ENCODE measurements at places on chromosomes 1 and 21.

DNA sequence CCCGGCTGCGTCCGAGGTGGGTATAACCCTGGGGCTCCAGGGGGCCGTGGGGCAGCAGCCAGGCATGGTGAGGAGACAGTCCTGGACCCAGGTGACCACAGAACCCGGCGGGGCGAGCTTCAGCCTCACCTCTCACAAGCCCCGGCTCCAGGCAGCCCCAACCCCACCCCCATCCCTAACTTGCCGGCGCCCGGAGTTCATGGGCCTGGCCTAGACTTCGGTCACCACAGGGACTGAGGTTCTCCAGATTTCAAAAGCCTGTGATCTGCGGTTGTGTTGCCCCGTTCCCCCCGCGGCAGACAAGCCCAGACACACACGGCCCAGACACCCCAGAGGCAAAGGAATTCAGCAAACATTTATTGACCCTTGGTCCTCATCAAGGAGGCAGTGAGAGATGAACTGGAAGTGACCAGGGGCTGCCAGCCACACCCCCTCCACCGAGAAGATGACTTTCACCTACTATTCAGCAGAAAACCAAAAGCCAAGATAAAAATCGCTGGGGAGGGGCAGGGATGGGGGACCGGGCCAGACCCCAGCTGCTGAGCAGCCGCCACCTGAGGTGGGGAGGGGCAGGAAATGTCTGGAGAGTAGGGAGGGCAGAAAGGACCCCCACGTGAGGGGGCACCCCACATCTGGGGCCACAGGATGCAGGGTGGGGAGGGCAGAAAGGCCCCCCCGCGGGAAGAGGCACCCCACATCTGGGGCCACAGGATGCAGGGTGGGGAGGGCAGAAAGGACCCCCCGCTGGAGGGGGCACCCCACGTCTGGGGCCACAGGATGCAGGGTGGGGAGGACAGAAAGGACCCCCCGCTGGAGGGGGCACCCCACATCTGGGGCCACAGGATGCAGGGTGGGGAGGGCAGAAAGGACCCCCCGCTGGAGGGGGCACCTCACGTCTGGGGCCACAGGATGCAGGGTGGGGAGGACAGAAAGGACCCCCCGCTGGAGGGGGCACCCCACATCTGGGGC is 3.9 kb downstream of the HES4 start:
- ATAC-seq = no peak

- no peak for ATAC-seq
These were observed 25.5 kb downstream of the MT1HL1 start for GRCh38 chr1:236978740-236979139.

GRCh38 chr1:230166366-230167132 is 99.5 kb downstream of the GALNT2 start:
- ATAC-seq = no peak

GRCh38 chr1:107941123-107941522 is 23.9 kb downstream of the VAV3 start:
- no peak for ATAC-seq

- no peak for ATAC-seq
These were observed 77.8 kb downstream of the DRAM2 start for GRCh38 chr1:111062081-111062480.

GRCh38 chr1:33387625-33388024 is 43.3 kb downstream of the PHC2 start:
- ATAC-seq = no peak

GRCh38 chr1:208184966-208185654 is 59.1 kb downstream of the PLXNA2 start:
- ATAC-seq = peak; percentile 60

- ATAC-seq = no peak
These were observed 32.9 kb downstream of the HSF2BP start for GRCh38 chr21:43626390-43626789.

GRCh38 chr1:71093938-71094337 is 13.1 kb upstream of the ZRANB2 start:
- peak; percentile 75 for ATAC-seq

DNA sequence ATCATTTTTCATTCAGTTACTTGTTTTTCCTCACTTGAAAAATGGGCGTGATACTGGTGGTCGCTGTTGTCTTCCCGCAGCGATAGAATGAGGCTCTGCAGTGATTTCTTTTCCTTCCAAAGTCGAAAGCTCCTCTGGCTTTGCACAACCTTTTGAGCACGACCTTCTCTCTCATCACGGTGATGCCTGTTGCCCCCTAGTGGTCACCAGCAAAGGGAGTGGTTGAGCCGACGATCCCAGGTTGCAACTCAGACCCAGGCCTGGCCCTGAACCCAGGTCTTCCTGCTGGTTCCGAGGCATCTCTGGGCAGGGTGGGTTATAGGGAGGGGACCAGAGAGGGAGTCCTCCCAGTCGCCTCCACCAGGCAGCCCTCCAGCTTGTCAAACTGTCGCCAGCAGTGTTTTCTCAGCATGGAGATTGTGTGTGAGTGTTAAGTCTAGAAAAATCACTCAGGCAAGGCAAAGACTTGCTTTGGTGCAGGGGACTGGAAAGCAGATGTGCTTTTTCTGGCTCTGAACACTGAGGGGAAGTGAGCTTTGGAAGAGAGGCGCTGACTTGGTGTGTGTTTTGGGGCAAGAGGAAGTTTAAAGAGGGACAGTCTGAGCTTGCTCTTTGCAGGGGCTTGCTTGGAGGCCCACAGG is 285.3 kb downstream of the CAMTA1 start:
- ATAC-seq = peak; percentile 96

DNA sequence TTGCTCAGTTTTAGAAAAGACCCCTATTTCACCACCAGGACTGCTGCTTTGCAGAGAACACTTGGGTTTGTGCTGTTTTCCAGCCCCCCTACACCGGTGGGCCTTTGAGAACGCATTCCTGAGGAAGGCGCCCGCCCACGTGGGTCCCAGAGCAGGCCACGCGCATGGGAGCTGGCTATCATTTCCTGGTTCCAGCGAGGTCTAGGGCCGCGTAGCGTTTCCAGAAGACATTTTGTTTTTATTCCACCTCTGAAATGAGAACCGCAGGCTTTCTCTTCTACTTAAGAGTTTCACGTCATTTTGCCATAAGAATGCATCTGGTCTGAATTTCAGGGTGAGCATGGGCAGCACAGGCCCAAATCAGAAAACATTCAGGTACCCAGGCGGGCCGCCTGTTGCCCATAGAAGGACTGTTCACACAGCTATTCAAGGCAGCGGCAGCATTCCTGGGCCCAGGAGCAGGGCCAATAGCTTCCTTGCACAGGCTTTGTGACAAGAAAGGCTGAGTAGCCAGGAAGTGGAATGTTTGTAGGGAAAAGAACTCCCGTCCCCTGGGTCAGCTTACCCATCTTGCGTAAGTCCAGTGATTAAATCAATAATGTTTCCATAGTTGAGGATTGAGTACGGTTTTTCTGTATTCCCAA is 1.4 kb upstream of the KLHL21 start:
- ATAC-seq = no peak

GRCh38 chr1:228848406-228848805 is 113.1 kb downstream of the RHOU start:
- ATAC-seq = no peak

- no peak for ATAC-seq
These were observed 1.7 kb downstream of the MCL1 start for GRCh38 chr1:150577557-150578271.

- no peak for ATAC-seq
These were observed 92.2 kb upstream of the SAMD11 start for GRCh38 chr1:831522-831921.

DNA sequence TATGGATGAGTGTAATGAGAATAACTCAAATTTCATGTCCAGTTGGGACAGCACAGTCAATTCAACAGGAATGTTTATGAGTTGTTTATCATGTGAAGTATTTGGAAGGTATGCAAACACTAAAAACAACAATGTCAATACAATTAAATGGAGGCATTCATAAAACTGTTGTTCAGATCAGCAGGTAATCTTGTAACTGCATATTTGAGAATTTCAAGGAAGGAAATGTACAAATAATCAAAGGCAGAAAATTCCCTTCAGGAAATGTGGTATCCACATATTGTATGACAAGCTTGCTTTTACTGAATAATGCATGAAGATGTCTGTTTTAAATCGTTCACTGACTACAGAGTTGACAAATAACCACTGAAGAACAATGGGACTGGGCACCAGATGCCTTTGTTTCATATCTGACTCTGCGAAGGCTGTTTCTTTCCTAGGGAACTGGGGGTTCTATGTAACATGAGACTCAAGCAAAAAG is 198.3 kb downstream of the LTN1 start:
- no peak for ATAC-seq

DNA sequence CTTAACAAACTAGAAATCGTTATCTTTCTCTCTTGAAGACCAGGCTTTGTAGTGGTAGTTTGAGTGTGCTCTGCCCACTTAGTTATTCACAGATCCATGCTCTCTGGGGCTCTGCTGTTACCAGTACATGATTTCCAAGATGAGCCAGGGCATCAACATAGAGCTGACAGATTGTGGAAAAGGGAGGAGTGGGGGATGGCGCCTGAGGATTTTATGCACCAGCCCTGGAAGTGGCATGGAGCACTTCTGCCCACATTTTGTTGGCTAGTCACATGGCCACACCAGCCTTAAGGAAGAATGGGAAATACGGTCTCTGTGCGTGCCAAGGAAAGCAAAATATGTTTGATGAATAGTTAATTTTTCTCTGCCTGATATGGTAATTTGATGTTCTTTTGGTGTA is 18.2 kb downstream of the TSNAX start:
- no peak for ATAC-seq

GRCh38 chr1:4684136-4684535 is 29.7 kb downstream of the AJAP1 start:
- ATAC-seq = no peak

GRCh38 chr21:26019236-26019635 is 151.3 kb downstream of the APP start:
- ATAC-seq = no peak

GRCh38 chr21:26941421-26941820 is 25.5 kb downstream of the ADAMTS5 start:
- ATAC-seq = no peak

DNA sequence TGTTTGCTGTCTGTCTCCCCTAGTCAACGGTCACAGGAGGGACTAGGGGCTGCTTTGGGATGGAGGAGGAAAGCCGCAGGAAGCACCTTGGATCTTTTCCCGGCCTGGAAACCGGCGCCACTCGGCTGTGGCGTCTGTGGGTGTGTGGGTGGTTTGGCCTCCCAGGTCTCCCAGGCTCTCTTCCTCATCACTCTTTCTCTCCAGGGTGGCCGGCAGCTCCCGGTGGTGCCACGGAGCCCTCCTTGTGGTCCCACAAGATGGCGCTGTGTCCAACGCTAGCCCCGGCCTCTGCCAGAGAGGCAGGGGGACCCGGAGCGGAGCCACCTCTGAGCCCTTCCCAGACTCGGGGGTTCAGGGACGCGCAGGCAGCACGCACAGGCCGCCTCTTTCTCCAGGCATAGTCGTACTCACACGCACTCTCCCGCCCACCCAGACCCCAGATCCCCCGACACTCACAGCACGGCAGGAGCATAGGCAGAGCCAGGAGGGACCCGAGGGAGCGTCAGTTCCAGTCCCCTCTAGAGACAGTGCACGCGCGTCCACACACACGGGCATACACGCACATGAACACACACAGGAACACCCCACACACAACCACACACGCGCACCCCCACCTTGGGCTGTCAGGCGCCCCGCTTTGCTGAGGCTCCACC is 31.2 kb downstream of the CDCP2 start:
- ATAC-seq = peak; percentile 93

GRCh38 chr21:40841524-40842196 is 5.3 kb downstream of the DSCAM start:
- ATAC-seq = no peak

- ATAC-seq = no peak
These were observed 323.3 kb downstream of the ASTN1 start for GRCh38 chr1:176841238-176841637.

DNA sequence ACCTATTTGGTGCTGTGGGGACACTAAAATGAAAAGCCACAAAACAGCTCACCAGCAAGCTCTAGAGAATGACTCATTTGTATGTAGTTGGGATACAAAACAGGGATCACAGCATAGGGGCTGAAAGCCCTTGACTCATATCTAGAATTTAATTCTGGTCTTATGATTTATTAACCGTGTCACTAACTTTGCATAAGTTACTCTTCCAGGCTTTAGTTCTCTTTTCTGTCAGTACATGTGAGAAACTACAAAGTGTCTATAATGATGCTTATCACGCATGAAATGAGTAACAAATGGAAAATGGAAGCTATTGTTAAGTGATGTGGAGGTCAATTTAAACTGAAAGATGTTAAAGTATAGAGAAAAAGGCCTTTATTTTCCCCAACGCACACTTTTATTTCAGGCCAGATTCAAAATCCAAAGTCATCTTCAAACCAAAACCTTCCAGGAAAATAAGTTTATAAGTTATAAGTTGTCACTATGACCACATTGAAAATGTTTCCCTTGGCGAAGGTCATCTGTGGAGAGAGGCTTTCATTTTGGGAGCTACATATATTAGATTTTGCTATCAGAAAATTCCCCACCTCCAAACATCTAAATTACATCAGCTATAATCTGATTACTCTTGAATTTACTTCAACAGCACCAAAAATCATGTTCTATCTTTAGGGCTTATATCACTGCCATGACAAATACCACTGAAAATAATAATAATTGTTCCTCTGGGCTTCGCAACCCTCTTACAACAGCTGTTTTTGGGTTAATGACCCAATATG is 430.5 kb downstream of the MRPL39 start:
- ATAC-seq = peak; percentile 94

GRCh38 chr1:183656355-183656754 is 3.2 kb upstream of the APOBEC4 start:
- no peak for ATAC-seq

GRCh38 chr1:223077247-223077833 is 65.7 kb downstream of the TLR5 start:
- no peak for ATAC-seq

DNA sequence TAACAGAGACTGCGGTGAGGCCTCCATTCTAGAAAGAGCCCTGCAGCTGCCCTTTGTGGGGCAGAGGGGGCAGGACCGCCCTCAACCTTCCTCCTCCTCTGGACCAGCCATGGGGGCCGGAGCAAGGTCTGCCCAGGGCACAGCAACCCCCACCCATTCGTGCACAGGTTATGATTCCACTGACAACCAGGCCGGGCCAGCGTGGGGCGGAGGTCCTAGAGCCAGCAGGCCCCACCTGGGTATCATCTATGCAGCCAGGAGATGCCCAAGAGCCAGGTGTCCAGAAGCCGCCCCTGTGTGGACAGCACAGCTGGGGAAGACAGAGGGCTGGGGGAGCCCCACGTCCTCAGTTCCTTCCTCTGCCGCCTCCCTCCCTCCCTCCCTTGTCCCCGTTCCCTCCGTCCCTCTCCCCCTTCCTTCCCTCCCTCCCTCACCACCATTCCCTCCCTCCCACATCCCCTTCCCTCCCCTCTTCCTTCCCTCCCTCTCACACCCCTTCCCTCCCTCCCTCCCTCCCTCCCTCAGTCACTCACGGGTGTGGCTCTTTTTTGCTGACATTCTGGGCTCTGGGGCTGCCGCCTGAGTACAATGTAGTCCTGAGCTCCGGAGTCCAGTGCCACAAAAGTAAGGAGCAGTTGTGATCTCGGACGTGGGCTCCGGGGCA is 12.3 kb downstream of the RNF223 start:
- no peak for ATAC-seq

GRCh38 chr1:218482683-218483082 is 137.5 kb downstream of the TGFB2 start:
- no peak for ATAC-seq

All from SK-N-SH treated with all-trans-retinoic acid at 6 μM for 48 hours (cell line).